ENCODE measurements at places on chromosomes 2 and 18.

GRCh38 chr18:45954070-45954934 lies 12.8 kb downstream of the EPG5 start:
- no peak for DNase-seq

DNA sequence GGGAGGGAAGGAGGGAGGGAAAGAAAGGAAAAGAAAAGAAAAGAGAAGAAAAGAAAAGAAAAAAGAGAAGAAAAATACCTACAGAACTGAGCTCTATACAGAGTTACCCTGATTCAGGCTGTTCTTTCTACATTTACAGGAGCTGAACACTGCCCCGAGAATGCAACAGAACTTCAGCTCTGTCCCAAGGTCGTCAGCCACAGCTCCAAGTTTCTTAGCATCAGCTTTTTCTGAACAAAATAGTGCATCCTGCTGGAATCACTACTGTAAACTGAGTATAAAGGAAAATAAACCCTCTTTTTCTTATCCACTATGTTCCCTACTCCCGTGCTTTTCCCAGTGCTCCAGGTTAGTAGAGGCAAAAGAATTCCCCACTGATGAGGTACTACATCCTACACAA lies 4.7 kb upstream of the PPP4R1 start:
- DNase-seq, result no peak

- DNase-seq, result no peak
Observed at GRCh38 chr2:212538305-212539071, at the start of gene ERBB4. Gene ERBB4, minus strand, starts transcription at chr2:212538802. Its CDS starts 272 bp downstream, at chr2:212538530.

- no peak for DNase-seq
Observed at GRCh38 chr18:58275176-58275575, 231.2 kb downstream of the NEDD4L start.

GRCh38 chr2:196925768-196926561 lies 542 bp downstream of the PGAP1 start:
- peak; percentile 77 for DNase-seq

- DNase-seq, result no peak
Observed at GRCh38 chr2:109351164-109351756, 222.3 kb downstream of the SH3RF3 start.

GRCh38 chr18:78587096-78587495 lies 392.5 kb upstream of the SALL3 start:
- DNase-seq, result no peak

DNA sequence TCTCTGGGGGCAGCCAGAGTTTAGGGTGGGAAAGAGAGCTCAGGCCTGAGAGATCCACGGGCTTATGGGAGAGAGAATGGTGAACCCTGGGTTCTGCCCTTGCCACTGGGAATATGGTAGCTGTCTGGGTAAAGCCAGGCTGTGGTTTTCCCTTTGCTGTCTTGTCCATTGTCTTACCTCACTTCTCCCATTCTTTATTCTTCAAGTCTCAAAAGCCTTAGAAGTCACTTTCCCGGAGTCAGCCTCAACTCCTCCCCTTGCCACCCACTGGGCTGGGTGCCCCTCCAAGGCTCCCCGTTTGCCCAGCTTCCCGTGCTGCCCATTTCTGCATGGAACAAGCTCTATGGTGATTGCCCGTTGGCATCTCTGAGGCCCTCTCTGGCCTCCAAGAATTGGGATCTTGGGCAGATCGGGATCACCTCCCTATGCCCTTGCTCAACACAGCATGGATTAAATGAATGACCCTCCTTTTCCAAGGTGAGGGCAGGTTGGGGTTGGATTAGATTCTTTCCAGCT lies 228.2 kb downstream of the HAUS1 start:
- DNase-seq, result no peak

DNA sequence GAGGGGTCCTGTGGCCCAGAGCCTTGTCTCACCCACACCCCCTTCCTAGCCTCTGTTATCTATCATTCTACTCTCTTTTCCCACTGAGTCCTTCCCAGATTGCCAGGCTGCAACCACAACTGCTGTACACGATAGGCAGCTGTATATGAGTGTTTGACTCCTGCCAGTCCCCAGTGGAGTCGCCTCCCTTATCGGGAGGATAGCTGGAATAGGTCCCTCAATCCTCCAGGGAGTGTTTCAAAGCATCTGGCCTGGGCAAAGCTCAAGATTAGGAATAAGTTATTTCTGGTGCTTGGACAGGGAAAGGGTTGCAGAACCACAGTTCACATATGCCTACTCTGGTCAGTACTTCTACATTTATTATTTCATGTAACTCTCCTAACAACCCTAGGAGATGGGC lies 4.8 kb downstream of the MSGN1 start:
- no peak for DNase-seq

GRCh38 chr2:43531251-43531650 lies 64.6 kb downstream of the THADA start:
- DNase-seq, result no peak

GRCh38 chr2:236628256-236628901 lies 58.8 kb downstream of the ACKR3 start:
- DNase-seq, result no peak

DNA sequence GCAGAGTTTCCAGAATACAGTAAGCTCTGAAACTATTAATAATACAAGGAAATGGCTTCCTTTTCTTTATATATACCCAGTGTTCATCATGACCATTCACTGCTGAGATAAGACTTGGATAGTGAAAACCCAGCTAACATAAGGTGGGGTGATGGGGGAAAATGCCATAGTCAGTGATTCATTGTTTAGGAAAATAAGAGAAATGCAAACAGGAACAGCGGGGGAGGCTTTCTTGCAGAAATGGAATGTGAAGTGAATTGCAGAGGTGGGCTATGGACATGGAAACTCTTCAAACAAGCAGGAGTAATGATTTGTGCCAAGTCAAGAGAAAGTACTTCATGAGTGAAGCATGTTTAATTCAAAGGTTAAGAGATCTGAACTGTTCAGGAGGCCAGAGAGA lies 519.4 kb downstream of the TDRD15 start:
- DNase-seq, result no peak

DNA sequence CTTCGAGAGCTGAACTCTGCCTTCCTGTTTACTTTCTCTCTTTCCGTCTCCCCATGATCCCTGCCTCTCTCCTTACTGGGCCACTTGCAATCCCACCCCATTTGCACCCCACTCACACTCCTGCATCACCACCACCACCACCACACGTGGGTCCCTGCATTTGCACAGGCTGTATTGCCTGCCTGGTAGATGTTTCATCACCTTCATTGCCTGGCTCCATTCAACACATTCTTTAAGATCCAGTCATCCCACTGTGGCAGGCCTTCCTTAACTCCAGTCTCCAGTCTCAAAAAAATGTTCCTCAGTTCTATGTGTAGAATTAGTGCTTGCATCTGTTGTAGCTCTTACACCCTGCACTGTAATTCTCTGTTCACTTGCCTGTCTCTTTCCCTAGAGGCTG lies 13.9 kb downstream of the NOSTRIN start:
- no peak for DNase-seq

DNA sequence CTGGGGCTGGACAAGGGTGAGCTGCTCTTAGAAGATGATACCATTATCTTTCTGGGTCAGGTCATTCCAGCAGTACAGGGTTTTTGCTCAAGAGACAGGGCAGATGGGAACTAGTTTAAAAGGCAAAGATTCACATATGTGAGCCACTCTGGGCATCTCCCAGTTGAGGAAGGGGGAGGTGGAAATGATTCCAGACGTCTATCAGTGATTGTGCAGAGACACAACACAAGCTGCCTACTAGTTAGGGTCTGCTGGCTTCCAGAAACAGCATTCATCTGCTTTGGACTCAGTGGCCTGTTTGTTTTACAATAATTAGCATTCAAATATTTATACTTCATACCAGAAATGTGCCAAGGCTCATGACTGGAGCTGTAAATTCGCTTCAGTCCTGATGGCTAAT lies 32.3 kb downstream of the ST6GAL2 start:
- DNase-seq, result no peak

GRCh38 chr2:8876628-8877027 lies 39.2 kb upstream of the KIDINS220 start:
- no peak for DNase-seq

DNA sequence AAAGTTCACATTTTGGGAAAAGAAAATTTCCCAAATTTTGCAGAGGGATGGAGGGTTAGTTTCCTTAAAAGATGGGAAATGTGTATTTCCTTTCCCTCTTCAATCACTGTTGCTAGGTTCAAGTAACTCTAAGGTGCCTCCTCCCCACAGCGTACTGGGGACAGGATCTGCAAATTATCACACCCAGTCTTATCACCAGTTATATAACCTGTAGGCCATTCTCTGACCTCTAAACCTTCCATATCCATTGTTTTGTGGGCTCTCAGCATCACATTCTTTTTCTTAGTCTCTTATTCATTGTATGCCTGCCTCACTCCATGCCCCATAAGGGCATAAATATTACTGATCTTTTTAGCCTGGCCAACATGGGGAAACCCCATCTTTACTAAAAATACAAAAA lies 3.6 kb upstream of the MTHFD2 start:
- no peak for DNase-seq

DNA sequence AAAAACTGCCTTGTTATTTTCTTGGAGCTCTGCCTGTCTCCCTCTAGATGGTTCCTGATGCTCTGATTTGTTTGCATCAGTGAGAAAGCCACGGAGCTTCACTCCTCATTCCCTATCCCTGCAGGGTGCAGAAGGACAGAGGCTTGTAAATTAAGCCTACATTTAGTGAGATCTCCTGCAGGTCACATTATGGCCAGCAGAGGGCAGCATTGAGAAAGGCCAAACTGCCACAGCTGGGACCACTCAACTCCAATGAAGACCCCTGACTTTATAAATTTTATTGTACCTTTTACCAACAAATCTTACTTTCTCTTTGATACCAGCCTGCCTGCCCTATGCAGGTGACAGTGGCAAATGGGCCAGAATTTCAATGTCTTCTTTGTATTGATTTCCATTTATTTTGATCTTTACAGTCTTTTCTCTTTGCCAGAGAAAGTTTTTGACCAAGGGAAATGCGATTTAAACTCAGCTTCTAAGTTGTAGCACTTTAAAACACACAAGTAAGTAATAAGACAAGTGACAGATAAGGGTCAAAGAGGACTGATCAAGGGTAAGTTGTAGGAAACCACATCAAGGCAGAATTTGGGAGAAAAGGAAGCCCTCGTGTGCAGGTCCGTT lies 1029.1 kb upstream of the KLHL29 start:
- DNase-seq, result no peak

- DNase-seq, result no peak
Observed at GRCh38 chr2:135163306-135163705, 111.2 kb downstream of the RAB3GAP1 start.

DNA sequence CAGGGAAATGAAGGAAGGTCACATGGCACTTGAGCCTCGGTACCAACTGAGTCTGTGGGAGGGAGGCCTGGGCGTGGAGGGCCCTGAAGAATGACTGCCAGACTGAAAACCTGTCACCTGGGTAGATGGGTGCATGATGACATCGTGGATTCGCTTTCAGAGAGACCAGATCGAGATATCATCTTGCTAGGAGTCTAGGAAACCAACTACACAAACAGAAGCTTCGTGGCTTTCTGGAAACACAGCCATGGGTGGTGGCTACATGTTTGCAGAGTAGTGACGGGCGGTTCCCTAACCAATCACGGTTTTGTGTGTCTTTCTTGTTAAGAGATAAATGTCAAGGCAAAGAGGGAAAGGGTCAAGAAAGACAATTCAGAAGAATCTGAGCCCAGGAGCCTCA lies 155.0 kb downstream of the EIPR1 start:
- DNase-seq, result no peak

Data from NCI-H526 treated with DMSO at 0.1 percent for 48 hours (cell line).